ENCODE measurements at places on chromosomes 16 and 17. TPM values are rescaled to one million over a fixed set of nuclear protein-coding genes. Genes with fewer than 3 reads are reported as not detected.
A peak's percentile ranks its signal among the peaks of the same experiment; 100 is the strongest.

DNA sequence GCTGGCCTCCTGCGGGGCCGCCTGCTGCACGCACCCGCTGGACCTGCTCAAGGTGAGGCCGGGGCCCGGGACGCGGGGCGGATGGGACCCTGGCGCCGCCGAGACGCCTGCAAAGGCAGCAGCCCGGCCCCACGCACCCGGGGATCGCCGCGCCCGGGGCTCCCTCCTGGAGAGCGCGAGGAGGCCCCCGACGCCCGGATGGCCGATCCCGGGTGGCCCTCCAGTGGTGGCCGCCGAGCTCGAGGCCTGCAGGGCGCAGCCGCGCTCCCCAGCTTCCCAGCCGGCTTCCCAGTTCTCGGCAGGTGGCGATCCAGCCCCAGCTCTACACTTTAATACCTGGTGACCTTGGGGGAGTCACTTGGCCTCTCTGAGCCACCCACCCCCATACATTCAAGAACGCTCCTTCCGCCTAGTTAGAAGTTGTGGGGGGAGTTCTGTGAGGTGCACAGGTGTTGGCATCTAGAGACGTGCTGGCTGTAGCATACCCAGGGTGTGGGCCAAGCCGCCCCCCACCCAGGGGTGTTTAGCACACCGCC, 452 bp downstream of the SLC25A10 start:
- DNase-seq, result no peak

DNA sequence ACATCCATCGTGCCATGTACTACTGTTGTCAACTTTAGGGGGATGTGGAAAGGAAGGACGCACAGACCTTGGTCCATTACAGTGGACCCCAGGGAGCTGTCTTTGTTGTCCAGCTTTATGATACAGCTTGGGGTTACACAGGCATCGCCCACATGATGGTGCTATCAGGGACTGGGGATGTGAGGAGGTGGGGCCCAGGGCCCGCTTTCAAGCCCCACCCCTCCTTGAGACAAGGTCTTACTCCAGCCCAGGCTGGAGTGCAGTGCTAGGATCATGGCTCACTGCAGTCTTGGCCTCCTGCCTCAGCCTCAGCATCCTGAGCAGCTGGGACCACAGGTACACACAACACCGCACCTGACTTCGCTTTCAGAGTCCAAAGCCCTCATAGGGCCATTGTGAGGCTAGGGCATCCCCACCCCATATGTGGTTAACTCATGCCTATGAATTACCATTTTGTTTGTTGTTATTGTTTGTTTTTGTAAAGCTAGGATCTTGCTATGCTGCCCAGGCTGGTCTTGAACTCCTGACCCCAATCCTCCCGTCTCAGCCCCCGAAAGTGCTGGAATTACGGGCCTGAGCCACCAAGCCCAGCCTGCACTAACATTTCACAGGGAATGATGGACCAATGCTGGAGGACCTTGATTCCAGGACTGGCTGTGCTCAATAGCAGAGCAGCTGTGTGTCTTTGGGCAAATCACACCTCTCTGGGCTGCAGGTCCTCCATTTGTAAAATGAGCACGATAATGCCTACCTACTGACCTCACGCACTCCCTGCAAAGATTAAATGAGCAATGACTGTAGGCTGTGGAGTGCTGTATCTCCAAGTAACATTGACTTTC, 17.2 kb downstream of the ST3GAL2 start:
- no peak for DNase-seq

DNA sequence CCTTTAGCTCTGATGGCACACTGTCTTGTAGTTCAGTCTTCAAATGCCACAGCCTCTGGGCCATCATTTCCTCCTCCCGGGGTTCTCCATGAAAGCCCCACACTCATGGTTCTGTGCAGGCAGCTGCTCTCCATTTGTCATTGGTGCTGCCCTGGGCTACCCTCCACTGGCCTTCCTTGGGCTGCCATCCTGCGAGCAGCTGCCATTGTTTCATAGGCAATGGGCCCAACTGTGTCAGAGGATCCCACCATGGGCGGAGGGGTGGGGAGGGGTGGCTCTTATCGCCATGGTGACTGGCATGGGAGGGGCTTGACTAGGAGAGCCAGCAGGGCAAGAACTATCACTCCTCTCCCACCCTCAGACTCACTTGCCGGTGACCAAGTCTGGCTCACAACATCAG, 38.6 kb upstream of the BRD7 start:
- peak; percentile 69 for DNase-seq

DNA sequence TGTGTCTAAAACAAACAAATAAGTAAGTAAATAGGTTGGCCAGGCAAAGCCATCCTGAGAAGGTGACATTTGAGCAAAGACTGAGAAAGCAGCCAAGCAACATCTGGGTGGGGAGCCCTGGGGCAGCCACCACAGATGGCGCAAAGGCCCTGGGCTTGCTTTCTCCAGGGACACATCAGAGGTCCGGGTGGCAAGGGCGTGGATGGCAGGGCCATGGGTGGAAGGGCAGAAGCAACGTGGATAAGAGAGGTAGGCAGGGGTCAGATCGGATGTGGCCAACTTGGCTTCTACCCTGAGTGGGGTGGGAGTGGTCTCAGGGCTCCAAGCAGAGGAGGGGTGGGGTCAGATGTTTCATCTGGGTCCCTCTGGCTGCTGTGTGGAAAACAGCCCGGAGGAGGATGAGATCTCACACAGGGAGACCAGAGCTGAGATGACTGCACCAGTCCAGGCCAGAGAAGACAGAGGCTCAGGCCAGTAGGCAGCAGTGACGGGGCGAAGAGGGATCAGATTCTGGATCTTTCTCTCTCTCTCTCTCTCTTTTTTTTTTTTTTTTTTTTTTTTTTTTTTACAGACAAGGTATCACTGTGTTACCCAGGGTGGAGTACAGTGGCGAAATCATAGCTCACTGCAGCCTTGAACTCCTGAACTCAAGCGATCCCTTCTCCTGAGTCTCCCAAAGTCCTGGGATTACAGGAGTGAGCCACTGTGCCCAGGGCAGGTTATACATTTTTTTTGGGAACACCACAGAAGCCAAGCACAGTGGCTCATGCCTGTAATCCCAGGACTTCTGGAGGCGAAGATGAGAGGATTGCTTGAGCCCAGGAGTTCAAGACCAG, 6.1 kb upstream of the SPN start:
- DNase-seq, result no peak

CCL17 gene
- total RNA-seq, result not detected

ARHGAP23 gene
- 96.3 TPM for total RNA-seq
